ENCODE measurements at places on chromosomes 16 and 17. TPM values are rescaled to one million over a fixed set of nuclear protein-coding genes. Genes with fewer than 3 reads are reported as not detected.

DNA sequence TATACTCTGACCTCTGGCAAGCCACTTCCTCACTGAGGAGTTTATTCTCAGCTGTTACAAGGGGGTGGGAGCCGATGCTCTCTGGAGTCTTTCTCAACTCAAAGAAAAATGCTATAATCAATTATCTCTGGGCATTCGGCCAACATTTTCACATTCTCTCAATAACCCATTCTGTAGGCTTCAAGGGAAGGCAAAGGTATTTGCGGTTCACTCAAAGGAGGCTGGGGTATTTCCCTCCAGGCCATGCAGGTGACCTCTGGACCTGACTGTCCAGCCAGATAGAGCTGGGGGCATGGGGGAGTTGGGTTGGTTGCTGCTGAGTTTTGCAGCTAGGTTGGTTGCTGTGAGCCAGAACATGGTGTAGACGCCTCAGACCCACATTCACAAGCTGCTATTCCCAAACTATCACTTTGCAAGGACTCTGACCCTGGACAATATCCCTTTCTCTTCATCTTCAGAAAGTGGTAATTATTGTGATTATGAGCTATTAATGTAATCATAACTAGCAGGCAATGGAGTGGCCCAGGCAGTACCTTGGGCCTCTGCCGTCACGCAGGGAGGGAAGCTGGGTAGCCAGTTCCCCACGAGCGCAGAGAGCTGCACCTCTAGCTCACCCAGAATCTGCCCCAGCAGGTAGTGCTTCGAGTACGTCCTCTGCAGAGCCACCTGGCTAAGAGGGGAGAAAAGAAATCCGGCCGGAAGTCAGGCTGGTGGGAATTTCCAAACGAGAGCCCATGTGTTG lies 42.1 kb downstream of the AIPL1 start:
- DNase-seq: no peak

- no peak for DNase-seq
These were observed 26.1 kb upstream of the ABCA8 start for GRCh38 chr17:68981288-68981687.

- DNase-seq: no peak
These were observed 431 bp downstream of the SLFN11 start for GRCh38 chr17:35372846-35373533.

DNA sequence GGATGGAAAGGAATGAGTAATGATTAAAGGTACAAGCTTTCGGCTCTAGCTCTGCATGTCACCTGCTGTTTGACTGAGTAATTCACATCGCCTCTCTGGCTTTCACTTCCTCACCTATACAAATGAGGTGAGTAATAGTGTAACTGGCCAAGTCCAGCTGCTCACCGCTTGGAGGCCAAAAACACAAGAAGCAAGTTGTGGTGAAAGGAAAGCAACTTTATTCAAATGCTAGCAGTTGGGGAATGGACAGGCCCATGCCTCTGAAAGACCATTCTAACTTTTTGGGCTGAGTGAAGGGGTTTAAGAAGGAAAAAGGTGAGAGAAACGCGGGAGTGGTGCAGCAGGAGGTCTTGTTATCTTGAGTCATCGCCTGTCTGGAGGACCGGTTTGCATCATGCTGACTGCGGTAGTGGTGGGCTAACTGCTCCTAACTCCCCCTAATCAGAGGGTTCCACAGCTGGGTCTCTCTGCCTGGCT lies 45.7 kb upstream of the CSNK2A2 start:
- DNase-seq: no peak

DNA sequence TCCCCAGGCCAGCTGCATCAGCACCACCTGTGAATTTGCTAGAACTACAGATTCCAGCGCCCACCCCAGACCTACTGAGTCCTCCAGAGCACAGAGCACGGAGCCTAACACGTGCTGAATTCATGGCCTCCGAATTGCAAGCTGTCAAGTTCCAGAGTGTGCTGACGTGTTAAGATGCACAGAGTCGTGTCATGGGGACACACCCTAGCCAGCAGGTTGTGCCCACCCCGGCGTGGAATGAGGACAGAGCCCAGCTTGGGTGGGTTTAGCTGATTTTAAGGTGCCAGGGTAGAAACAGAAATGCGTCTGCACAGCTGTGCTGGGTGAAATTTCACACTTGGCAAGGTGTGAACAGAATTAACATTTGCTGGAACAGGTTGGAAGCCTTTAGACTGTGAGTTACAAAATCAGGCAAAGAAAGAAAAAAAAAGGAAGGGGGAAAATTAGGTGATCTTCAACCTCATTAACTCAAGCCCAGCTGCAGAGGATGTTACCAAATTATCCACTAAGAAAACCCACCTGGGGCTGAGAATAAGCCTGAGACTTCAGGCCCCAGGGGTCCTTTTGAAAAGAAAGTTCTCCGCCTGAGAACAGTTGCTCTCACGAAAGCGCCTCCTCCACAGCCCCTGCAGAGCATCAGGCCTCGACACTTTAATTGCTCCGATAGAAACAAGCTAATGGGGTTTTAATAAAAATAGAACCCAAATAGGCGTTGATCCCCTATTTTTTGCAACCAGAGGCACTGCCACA lies 27.1 kb downstream of the GINS3 start:
- no peak for DNase-seq

- no peak for DNase-seq
These were observed 29.2 kb downstream of the AXIN2 start for GRCh38 chr17:65532101-65532890.

- DNase-seq: no peak
These were observed 763 bp upstream of the ACTG1 start for GRCh38 chr17:81513372-81513752.

- no peak for DNase-seq
These were observed 21.4 kb downstream of the TTLL6 start for GRCh38 chr17:48795444-48796162.

GRCh38 chr16:19167710-19168370 lies at the start of gene SYT17:
SYT17 (plus strand) TSS chr16:19168240; CDS start chr16:19168647, 407 bp downstream.
- DNase-seq: peak; percentile 61

DNA sequence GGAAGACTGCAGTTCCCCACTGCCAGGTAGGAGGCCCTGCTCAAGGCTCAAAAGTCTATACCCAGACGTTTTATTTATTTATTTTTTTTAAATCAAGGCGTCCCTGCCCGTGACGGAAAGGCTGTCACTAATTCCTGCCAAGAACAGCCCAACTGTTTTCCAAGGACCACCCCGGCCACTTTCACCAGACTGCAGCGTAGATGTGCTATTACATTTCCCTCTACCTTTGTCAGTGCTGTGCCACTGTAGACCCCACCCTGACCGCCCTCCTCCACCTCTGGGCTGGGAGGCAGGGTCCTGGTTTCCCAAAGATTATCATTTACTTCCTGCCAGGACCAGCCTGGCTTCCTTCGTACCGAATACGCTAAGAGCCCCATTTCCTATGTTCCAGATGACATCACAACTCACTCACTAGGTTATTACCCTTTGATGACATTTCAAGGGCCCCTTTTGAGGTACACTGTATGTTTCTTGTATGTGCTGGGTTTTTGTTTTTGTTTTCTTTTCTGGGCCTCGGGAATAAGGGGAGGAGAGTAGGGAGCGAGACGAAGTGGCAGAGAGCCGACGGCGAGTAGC lies 6.3 kb upstream of the RNF227 start:
- no peak for DNase-seq

DNA sequence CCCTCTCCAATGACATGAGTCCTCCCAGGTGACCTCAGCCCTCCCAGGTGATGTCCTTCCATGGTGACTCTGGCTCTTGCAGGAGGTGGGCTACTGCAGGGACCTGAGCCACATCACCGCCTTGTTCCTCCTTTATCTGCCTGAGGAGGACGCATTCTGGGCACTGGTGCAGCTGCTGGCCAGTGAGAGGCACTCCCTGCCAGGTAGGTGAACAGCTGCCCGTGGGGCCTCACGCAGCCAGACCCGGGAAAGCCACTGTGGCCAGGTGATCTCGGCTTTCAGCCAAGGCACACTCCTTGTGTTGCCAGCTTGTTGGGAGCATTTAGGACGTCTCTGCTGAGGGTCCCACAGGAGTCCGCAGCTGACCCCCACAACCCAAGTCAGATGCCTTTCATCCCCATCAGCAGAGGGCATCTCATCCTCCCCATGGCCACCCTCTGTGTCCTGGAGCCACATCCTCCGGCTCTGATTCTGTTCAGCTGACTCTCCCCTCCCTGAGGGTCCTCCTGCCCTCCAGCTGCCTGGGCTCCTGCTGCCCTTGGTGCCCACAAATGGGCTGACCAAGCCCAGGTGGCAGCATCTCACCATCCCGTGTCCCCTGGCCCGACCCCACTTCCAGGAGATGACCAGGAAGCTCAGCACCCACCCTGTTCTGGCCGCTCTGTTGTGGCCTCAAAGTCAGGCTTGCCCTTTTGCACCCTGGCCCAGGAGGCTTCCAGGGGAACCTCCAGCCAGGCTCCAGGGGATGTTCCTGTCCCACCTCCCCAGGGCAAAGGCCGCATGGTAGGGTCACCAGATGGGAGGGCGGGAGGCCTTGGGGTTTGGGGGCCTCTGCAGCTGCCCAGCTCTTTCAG lies 20.1 kb downstream of the USP6 start:
- no peak for DNase-seq

DNA sequence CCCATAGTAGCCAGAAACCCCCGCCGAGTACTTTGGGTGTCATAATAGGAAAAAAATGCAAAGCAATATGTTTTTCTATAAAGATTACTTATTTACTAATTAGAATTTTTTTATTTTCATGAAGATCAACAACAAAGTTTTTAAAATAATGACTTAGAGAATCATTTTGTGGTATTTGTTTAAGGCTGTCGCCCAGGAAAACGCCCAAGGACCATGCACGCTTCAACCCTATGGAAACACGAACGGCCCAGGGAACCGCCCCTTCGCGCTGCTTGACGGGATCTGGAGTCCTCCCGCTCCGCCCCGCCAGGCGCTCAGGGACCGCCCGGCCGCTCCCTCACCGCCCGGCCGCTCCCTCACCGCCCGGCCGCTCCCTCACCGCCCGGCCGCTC lies 408 bp upstream of the KPNA2 start:
- DNase-seq: peak; percentile 90

- no peak for DNase-seq
These were observed 166.5 kb downstream of the AXIN2 start for GRCh38 chr17:65394811-65395472.

DNA sequence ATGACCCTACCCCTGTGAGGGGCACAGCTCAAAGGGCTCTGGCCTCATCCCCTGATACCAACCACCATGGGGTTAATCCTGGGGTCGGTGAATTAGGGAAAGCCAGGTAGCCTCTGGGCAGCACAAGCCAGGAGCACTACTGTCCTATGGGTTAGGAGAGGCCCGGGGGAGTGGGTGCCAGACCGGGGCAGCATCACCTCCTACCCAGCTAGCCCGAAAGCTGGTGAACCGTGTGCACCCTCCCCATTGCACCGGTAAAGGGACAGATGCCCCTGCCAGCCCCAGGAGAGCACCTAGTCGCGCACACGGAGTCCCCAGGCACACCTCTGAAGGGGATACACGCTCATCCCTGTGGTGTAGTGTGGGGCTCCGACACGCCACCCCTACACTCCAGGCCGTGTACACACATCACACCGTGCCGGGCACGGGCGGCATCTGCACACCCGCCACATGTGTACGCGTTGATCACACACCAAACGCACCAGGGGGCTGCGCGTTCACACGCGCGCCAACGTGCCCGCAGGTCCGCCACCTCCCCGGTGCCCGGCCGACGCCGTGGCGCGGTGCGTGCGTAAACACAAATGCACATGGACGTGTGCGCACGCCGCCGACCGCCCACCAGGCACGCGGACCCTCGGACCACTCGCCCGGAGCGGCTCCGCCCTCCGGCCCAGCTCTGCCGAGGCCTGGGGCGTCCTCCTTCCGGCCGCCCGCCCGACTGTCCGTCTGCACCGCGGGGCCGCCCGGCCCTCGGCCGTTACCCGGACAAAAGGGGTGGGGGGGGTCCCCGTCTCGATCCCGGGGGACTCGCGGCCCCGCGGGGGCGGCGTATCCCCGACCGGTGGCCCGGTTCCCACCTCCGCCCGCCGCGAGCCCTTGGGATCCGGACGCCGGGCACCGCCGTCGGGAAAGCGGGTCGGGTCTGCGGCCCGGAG lies 785 bp downstream of the UBALD1 start:
- no peak for DNase-seq

DNA sequence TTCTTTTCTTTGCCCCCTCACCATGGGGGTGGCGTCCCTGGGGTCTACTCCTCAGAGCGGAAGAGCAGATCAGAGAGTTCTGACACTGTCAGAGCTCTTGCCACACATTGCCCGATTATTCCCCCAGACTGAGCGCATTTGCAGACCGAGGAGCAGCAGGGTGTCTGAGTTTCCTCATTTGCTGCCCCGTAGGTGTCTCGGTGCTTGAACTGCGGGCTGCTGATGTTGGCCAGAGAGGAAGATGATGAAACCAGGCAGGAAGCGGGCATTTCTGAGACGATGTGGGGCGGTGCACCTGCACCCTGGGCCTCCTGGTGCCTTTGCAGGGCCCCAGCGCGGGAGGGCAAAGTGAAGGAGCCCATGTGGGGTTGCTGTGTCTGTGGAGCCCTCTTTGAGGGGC lies 55.2 kb downstream of the ARSG start:
- no peak for DNase-seq

DNA sequence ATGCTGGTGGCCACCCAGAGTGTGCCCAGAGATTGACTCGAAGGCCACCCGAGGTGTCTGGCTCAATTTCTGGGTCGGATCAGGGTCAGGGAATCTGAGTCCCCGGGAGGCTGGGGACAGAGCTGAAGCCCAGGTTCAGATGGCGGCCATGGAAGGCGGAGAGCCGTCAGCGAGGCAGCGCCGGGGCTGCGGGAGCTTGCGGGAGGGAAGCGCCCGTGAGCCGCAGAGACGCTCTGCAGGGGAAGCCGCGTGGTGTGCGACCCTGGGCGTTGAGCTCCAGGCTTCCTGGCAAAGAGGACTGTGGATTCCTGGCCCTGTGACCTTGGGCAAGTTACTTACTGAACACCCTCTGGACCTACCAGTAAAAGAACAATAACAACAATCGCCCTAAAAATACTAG lies 518 bp upstream of the SPATA22 start:
- DNase-seq: no peak

ACADVL gene
- total RNA-seq: 185 TPM

ATP2C2 gene
- 0.17 TPM for total RNA-seq

CACNG1 gene
- not detected for total RNA-seq

PRDM7 gene
- not detected for total RNA-seq

CACNA1G gene
- total RNA-seq: under 0.01 TPM

TERB1 gene
- 0.08 TPM for total RNA-seq

KRT9 gene
- total RNA-seq: not detected

PIMREG gene
- 5.2 TPM for total RNA-seq

GNG13 gene
- not detected for total RNA-seq

CD300H gene
- 0.47 TPM for total RNA-seq
